Gastroesophageal sphincter (tissue), 4 donors: ENCODE measurements at places on chromosomes 4 and X. TPM values are rescaled to one million over a fixed set of nuclear protein-coding genes. Genes with fewer than 3 reads are reported as not detected.

AMTN gene
- not detected for total RNA-seq

CACNA1F gene
- not detected for total RNA-seq

FAM47E gene
- total RNA-seq = 6.2 TPM

MXRA5 gene
- 1.1 TPM for total RNA-seq

ENPP6 gene
- total RNA-seq = 0.47 TPM

HAND2 gene
- total RNA-seq = 122 TPM

CCDC149 gene
- 38.7 TPM for total RNA-seq

SH3RF1 gene
- total RNA-seq = 11.7 TPM

XAGE1B gene
- total RNA-seq = not detected

GLUD2 gene
- 2.2 TPM for total RNA-seq

MAP7D2 gene
- total RNA-seq = not detected

COL4A5 gene
- total RNA-seq = 163 TPM

HERC6 gene
- 4.4 TPM for total RNA-seq

H2BW2 gene
- not detected for total RNA-seq

TMPRSS11F gene
- total RNA-seq = not detected

MAEA gene
- 47.2 TPM for total RNA-seq

MAGEA4 gene
- not detected for total RNA-seq

RNF128 gene
- not detected for total RNA-seq

LGI2 gene
- 3.2 TPM for total RNA-seq

NIPAL1 gene
- total RNA-seq = 2.0 TPM

DUSP21 gene
- total RNA-seq = not detected

RHOXF1 gene
- total RNA-seq = 5.9 TPM

HNRNPDL gene
- 168 TPM for total RNA-seq

GAGE13 gene
- total RNA-seq = not detected

MAGEA9B gene
- not detected for total RNA-seq

SCML1 gene
- 11.4 TPM for total RNA-seq

ITM2A gene
- 26.5 TPM for total RNA-seq

SRPK3 gene
- not detected for total RNA-seq

PCDH7 gene
- total RNA-seq = 269 TPM

RAB33B gene
- 13.5 TPM for total RNA-seq

TCEAL9 gene
- 86.7 TPM for total RNA-seq

PNMA6F gene
- not detected for total RNA-seq

DIPK2B gene
- total RNA-seq = 13.4 TPM

SMIM31 gene
- 0.17 TPM for total RNA-seq

RRH gene
- not detected for total RNA-seq

TNIP3 gene
- not detected for total RNA-seq

CXCL11 gene
- total RNA-seq = 0.59 TPM

IL3RA gene
- total RNA-seq = 10.2 TPM

PIM2 gene
- 6.6 TPM for total RNA-seq

SOD3 gene
- 385 TPM for total RNA-seq

GLRA2 gene
- not detected for total RNA-seq

IGSF1 gene
- 1.8 TPM for total RNA-seq

CLTRN gene
- total RNA-seq = 1.2 TPM

TLR7 gene
- 0.27 TPM for total RNA-seq

STATH gene
- total RNA-seq = not detected

MGARP gene
- 2.2 TPM for total RNA-seq

CAPN6 gene
- total RNA-seq = 0.57 TPM

ARMCX1 gene
- total RNA-seq = 25.6 TPM

SPATA18 gene
- 3.4 TPM for total RNA-seq

CT45A10 gene
- not detected for total RNA-seq

TLR8 gene
- total RNA-seq = 6.7 TPM
